ENCODE measurements at places on chromosomes 2 and 18.

- no peak for DNase-seq
These were observed 36.6 kb downstream of the CYP1B1 start for GRCh38 chr2:38039121-38039910.

DNA sequence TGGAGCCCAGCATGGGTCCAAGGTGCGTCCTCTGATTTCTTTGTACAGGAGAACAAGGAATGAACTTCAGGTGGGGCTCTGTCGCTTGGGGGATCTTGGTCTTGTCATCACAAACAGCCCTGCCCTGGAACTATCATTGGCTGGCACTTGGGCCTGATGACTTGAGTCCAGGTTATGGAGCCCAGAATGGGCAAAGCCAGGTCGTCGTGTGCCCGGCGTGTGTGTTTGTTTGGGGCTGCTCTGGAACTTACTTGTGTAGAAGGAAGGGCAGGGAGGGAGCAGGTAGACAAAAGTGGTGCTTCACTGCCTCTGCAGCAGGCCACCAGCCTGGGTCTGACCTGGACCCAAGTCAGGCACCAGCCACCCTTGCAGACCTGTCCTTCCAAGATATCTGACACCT lies 306.3 kb upstream of the HS6ST1 start:
- no peak for DNase-seq

DNA sequence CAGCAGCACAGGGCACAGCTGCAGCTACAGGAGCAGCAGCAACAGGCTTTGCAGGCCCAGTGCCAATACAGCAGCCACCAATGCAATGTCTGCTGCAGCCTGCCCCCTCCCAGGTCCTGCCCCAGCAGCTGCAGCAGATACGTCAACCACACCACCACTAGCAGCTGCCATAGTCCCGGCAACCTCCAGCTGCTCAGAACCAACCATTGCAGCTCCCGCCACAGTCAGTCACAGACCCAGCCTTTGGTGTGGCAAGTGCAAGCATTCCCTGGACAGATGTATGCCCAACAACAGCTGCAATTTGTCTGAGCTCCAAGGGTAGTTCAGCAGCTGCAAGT lies 53.3 kb upstream of the TUBA3E start:
- no peak for DNase-seq

DNA sequence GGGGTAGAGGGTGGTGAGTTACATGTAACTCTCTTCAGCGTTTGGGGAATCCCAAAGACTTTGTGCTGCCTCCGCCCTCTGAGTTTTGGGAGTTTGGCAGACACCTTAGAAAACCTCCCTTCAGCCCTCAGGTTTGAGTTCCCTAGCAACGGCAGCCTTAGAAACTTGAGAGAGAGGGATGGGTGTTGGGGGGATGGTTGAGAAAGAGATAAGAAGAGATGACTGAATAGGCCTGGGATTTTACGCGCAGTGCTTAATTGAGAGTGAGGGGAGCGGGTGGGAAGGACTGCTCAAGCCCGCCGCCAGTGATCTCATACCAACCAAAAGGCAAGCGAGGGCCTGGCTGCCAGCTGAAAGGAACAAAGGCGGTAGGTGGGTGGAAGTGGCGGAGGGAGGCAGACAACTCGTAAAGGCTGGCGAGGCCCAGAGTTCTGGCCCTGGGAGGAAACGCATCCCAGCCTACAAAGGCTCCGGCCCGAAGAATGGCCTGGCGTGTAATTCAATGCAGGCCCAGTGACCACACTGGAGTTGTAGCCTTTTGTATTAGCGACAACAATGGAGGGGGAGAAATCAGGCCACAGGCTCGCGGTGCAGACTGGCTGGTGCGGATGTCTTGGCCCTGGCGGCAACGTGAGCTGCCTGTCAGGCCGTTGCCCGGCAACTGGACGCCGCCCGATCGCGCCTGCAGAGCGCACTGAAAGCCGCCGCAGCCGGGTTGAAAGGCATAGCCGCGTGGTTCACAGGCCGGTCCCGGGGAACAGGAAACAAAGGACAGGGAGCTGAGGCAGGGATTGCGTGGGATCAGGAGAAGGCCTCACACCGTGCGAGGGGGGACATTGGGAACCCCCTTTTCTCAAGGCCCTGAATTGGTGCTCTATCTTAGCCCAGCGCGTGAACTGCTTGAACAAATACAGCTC lies 39.9 kb upstream of the DARS1 start:
- peak; percentile 39 for DNase-seq

DNA sequence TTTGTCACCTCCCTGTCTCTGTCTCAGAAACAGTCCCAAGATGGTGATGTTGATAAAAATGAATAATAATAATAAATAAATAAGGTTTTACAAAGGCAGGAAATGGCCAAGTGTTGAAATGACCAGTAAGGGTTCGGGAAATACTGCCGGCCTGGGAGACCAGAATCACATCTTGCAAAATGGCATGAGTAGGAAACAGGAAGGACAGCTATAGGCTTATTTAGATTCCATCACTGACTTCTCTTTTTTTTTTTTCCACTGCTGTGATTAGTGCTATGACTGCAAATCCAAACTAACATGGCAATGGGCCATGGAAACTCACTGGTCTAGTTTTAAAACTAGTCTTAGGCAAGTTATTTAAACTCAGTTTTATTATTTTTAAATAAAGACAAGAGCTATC lies 60.6 kb downstream of the SCN1A start:
- DNase-seq: no peak

- no peak for DNase-seq
These were observed 67.8 kb upstream of the MAP4K3 start for GRCh38 chr2:39504790-39505335.

- no peak for DNase-seq
These were observed 1.4 kb downstream of the MARCHF7 start for GRCh38 chr2:159713631-159714246.
